ENCODE measurements at places on chromosomes 12 and 14.

- DNase-seq: peak; percentile 92
Measured at GRCh38 chr12:54592316-54592715, 3.9 kb upstream of the PPP1R1A start.

GRCh38 chr12:107597695-107598410, 87.7 kb upstream of the PWP1 start:
- DNase-seq: peak; percentile 65

DNA sequence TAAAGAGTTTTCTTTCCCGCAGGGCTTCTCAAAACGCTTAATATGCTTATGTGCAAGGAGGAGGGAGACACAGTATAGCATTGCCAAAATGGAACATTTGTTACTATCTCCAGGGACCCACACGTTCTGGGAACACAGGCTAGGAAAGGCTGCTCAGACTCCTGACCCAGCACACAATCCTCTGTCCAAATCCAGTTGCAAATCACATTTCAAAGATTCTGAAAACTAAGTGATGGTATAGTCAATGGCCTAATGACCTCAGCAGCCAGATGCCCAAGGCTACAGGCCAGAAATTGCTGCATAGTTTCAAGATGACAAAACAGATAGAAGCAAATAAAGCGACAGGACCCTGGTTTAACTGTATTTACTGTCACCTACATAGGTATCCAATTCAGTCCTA, 97.0 kb upstream of the GRIP1 start:
- DNase-seq: peak; percentile 44

DNA sequence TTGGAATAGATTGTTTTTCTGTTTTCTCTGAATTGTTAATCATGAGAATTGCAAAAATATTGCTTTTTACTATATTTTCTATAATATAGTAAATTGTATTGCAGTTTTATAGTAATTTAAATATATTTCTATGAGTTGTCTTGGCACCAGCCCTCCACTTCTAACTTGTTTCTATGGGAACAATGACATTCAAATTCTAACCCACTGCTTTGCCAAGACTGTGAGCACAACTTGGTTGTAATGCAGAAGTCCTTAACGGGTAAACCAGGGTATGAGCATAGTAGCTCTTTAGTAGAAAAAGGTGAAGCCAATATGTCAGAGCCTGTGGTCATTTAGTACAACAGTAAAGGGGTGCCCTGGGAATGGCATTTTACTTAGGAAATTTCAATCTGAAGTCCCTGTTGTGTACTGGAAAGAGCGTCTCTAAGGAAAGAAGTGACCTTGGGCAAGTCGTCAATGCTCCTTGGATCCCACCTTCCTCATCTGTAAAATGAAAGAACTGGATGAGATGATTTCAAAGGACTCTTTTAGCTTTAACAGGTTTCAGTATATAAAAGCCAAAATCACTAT, 283.3 kb downstream of the ATP23 start:
- DNase-seq: no peak

GRCh38 chr12:93978553-93978952, 169.8 kb upstream of the PLXNC1 start:
- peak; percentile 17 for DNase-seq

DNA sequence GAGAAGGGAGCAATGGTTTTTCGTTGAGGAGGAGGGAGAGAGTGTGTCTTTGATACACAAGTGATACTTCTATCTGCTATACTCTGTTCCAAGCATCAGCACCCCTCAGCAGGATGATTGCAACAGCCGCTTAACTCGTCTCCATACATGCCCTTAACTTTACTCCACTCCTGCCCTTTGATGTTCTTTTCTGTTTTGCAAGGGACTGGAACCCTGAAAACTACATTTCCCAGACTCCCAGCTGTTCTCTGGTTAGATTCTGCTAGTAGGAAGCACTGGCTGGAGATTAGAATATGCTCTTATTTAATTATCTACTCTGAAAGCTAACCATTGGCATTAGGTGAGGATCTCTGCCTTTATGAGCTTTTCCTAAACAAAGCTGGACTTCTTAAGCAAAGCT, 23.5 kb upstream of the CRADD start:
- no peak for DNase-seq

DNA sequence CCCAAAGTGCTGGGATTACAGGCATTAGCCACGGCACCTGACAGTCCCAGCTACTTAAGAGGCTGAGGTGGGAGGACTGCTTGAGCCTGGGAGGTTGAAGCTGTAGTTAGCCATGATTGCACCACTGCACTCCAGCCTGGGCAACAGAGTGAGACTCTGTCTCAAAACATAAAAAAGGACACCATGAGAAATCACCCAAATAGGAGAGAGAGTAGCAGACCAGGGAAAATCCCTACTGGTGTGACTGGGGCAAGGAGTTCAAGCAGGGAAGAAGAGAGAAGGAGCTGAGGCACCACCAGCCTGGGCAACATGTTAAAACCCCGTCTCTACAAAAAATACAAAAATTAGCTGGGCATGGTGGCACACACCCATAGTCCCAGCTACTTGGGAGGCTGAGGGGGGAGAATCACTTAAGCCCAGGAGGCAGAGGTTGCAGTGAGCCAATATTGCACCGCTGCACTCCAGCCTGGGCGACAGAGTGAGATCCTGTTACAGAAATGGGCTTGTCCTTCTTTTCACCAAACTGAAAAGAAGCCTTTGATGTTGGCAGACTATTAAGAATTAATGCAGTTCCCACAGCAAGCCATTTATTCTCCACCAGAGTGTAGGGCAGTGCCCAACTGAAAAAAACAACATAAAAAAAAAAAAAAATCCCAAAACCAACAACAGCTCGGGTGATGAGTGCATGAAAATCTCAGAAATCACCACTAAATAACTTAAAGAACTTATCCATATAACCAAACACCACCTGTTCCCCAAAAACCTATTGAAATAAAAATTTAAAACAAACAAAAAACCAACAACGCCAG, 4.5 kb upstream of the SRSF9 start:
- DNase-seq: peak; percentile 22

DNA sequence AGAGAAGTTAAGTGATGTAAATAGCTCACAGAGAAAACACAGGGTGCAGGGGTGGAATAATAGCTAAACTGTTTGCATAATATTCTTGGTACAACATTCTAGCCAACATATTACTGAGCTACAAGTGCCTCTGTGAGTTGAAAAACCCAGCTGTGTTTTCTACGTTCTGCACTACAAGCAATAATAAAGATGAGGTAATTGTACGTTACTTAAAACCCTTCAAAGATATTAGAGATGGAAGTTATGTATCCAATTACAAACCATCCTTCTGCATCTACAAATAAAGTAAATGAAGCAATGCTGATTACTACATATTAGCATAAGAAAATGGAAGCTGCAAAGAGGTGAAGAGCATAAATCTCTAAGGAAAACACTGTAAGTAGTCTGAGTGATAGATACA, 271.4 kb downstream of the SSPN start:
- DNase-seq: no peak

DNA sequence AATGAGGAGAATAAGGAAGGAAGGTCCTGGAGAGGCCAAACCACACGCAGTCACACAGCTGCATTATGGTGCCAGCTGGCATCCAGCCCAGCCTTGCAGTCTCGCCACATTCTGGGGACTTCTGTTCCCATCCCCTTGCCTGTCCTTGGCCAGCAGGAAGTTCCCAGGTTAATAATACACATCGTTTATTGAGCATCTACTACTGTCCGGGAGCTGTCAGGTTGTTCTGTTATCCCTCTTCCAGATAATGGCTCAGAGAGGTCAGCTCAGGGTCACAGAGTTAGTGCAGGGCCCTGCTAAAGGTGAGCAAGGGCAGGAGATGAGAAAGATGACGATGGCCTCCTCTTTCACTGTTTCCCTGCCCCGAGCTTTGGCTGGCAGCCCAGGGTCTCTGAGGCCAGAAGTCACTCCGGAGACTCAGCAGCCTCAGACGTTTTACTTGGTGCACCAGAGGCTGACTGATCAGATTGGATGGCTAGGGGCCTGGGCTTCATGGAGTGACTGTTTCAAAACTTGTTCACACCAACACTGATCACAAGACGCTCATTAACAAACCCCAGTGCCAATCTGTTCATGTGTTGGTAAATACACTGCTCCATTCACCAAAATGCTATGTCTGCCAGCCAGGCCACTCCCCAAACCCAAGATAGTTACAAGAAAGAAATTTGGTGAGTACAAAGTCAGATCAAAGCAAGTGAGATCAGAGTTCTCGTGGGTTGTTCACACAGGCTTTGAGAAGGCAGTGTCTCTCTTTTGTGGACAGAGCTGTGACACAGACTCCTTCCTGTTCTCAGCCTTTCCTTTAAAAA, 79.2 kb downstream of the B4GALNT3 start:
- DNase-seq: peak; percentile 89

- peak; percentile 39 for DNase-seq
Measured at GRCh38 chr12:91577586-91578539, 395.2 kb upstream of the DCN start.

DNA sequence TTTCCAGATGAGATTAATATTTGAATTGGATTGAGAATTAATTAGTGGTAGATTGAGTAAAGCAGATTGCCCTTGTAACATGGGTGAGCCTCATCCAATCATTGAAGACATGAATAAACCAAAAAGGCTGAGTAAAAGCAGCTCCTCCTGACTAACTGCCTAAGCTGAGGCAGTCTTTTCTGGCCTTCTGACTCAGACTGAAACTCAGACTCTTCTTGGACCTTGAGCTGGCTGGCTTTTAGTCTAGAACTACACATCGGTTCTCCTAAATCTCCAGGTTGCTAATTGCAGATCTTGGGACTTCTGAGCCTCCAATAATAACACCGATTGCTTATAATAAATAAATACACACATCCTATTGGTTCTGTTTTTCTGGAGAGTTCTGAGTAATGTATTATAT, 24.0 kb downstream of the FKBP11 start:
- DNase-seq: peak; percentile 49

- no peak for DNase-seq
Measured at GRCh38 chr12:48857278-48857994, 5.5 kb upstream of the DDX23 start.

GRCh38 chr12:75294797-75295196, 35.3 kb downstream of the CAPS2 start:
- no peak for DNase-seq

- no peak for DNase-seq
Measured at GRCh38 chr14:93914278-93914677, 12.9 kb upstream of the FAM181A start.

- no peak for DNase-seq
Measured at GRCh38 chr14:27672047-27672446, 1074.2 kb upstream of the NOVA1 start.

DNA sequence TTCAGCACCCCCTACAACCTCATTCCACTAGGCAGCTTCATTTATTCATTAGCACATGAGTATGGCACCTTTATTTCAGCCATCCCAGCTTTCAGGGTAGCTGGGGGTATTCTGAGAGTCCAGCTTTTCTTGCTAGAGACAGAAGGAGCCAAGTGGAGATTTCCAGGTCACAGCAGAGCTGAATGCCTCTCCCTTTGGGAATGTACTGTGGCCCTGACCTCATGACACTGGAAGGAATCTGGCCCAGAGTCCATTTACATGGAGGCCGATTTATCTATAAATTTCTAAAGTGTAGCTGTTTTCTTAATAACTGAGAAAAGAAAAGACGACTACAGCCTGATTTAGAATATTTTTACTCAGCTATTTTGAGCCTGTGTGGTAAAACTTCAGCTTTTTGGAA, 47.2 kb upstream of the JDP2 start:
- DNase-seq: no peak

- DNase-seq: no peak
Measured at GRCh38 chr12:58424735-58425392, 483.5 kb downstream of the ATP23 start.

GRCh38 chr12:64469455-64470142, 17.7 kb downstream of the TBK1 start:
- no peak for DNase-seq

DNA sequence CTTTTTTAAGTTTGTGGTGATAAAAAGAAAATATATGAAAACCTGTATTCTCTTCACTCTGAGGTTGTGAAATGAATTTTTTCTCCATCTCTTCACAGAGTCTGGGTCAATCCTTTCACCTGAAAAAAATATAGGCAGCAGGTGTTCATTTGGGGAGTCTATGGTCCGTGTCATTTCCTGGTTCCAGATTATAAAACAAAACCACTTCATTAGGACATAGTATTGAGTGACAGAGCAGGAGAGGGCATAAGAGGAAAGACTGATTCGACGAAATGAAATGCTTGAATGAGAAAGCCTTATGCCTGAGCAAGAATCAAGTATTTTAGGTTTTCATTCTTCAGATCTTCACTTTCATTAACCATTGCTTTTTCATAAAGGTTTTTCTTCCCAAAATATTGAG, 51.8 kb upstream of the NUAK1 start:
- DNase-seq: no peak

DNA sequence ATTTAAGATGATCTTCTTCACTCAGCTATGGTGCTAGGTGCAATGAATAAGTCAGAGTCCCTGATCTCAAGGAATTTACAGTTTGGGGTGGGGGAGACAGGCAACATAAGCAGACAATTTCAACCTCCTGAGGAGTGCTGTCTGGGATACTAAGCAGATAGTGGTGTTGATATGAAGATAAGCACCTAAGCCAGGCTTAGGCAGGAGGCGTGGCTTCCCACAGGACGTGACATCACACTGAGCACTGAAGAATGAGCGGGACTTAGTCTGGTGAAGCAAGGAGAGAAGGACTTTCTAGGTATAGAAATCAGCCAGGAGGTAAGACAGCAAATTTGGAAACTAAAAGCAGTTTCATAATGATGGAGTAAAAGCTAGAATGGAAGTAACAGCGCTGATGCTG, 6.8 kb downstream of the PRPH start:
- no peak for DNase-seq

DNA sequence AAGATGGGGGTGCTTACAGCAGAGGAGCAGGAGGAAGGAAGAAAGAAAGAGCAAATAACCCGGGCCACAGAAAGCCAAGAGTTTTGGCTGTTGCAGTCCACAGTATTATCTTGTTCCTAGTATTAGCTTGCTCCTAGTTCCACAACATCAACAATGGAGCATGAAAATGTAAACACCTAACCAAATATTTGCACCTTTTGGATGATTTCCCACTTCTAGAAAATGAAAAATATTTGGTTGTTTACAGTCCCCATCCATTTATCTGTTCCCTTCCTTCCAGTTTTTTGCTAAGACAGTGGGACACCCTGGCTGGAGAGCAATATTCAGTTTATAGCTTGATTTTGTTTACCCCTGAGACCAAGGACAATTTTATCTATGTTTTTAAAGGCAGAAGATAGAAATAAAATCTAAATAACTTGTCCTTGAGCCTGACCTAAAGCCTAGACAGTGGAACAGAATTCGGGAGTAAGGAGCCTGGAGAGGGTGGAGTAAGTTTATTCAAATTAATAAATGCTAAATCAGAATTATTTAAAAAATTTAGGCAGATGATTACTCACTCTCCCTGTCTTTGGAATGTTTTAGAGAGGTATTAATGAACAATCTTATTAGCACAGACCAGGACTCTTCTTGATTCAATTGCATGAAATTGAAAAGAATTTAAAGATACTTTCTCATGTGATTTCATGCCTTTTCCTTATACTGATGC, 51.6 kb downstream of the RESF1 start:
- no peak for DNase-seq

DNA sequence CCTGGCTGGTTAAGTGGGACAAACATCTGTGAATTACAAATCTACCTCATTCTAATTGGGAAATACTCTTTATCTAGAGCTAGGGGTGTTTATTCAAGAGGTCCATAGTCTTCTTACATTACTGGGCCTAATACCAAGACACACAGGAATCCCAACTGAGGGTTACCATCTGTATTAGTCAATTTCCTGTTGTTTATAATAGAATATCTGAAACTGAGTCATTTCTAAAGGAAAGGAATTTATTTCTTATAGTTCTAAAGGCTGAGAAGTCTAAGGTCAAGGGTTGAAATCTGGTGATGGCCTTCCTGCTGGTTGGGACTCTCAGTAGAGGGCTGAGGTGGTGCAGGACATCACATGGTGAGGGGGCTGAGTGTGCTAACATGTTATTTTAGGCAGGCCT, 36.0 kb downstream of the RTRAF start:
- peak; percentile 60 for DNase-seq

GRCh38 chr14:57046175-57046574, 222.5 kb downstream of the EXOC5 start:
- no peak for DNase-seq

All from kidney tubule cell (primary cell).